ENCODE measurements at places on chromosomes 2 and 18. TPM values are rescaled to one million over a fixed set of nuclear protein-coding genes. Genes with fewer than 3 reads are reported as not detected.

The RIT2 gene
- 18.4 TPM for total RNA-seq

The RAX gene
- total RNA-seq = 0.22 TPM

The TACR1 gene
- 1.7 TPM for total RNA-seq

The MOCOS gene
- total RNA-seq = 0.77 TPM

GRCh38 chr2:201769666-201770373 is 10.9 kb downstream of the ALS2 start:
- no peak for DNase-seq

GRCh38 chr18:42038936-42039335 is 83.9 kb downstream of the PIK3C3 start:
- no peak for DNase-seq

GRCh38 chr18:79508565-79509535 is 113.1 kb downstream of the NFATC1 start:
- DNase-seq = no peak

DNA sequence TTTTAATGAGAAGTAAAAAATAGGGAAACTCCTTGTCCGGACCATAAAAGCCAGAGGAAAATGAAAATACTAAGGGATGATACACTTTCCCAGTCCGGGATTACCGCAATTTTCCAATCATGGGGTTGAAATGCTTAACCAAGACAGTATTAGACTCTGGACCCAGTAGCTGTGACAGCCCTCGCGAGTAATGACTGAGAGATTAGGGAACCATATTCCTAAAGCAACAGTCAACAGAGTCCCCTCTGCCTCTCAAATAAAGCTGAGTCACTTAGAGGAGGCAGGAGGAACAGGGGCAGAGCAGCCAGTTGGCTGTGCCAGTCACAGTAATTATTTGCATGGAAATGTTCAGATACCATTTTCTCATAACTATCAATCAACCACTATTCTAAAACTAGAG is 34.8 kb downstream of the GPATCH11 start:
- no peak for DNase-seq

DNA sequence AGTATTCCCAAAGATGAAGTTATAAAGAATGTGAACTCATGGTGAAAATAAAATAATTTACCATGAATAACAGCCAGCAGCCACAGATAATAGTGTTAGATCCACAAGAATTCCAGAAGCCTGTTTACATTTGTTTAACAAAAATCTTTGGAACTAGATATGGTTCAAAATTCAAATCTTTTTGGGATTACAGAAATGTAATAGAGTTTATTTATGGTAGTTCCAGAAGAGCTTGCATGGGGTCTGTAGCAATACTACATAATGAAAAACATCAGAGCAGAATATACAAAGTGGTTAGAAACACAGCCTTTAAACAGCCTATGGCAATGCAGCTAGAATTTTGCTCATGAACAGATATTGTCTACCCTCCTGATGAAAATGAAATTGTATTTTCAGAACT is 179.1 kb downstream of the RDH14 start:
- DNase-seq = no peak

DNA sequence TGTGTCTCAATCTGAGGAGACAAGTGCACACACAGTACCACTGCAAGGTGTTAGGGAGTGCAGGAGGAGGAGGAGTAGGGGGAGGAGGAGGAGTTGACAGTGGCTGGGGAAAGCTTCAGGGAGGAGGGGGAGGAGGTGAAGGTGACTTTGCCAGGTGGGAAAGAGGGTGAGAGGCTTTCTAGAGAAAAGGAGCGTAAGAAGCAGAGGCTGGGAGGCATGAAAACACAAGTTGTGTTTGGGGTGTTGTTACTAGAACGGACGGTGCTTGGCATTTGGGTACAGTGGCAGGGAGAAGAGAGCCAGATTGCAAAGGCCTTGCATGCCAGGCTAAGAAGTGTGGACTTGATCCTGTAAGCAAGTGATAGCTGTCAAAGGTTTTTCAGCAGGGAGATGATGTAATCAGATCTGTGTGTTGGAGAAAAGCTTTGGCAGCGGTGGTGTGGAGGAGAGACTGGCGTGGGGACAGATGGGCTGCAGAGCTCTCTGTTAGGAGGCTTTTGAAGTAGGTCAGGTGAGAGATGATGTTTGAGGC is 16.2 kb downstream of the TANC1 start:
- no peak for DNase-seq

- DNase-seq = no peak
Observed at GRCh38 chr2:222504719-222505118, 80.4 kb downstream of the SGPP2 start.

- no peak for DNase-seq
Observed at GRCh38 chr2:202822411-202822810, 49.2 kb downstream of the ICA1L start.

- no peak for DNase-seq
Observed at GRCh38 chr2:200640176-200640575, 54.4 kb downstream of the AOX1 start.

GRCh38 chr18:74546751-74547530 is 12.6 kb downstream of the CNDP1 start:
- DNase-seq = no peak
